CD4-positive, alpha-beta T cell treated with Interleukin-6 at 100 ng/mL for 8 hours (primary cell): ENCODE measurements at places on chromosomes 7 and 10.

DNA sequence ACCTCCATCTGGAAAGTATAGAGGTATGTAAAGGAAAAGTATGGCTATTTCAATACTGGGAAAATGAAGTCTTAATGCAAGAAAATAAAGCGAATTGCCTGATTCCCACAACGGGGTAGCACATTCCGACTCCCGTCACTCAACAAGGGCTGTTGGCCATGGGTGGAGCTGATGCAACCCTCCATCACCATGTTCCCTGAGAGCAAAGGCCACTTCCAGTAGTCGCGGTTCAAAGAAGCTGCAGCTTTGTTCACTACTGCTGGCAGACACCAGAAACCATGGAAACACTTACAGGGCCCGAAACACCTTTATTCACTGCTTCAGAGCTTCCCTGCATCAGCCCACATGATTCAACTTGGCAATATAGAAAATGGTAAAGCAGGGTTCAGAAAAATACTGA is 44.0 kb downstream of the TMEM26 start:
- no peak for DNase-seq

GRCh38 chr7:111312966-111313365 is 222.0 kb downstream of the LRRN3 start:
- DNase-seq = no peak

DNA sequence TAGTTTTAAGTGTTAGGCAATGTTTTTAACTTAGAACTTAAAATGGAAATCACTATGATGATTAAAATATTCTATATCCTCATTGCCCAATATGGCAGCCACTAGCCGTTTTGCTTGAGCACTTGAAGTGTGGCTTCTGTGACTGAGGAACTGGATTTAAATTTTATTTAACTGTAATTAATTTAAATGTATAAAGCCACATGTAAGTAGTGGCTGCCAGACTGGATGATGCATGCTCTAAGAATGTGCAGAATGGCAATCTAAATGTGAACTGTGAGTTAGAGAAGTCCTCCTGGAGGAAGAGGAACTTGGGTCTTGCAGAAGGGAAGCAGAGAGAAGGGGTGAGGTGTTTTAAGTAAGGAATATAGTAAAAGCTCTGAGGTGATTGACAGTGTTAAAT is 451.4 kb downstream of the SUGCT start:
- no peak for DNase-seq

GRCh38 chr10:83871187-83872081 is 267.9 kb upstream of the GHITM start:
- peak; percentile 40 for DNase-seq

GRCh38 chr10:61900829-61901792 is at the start of gene ARID5B:
ARID5B (plus strand) TSS chr10:61901699; CDS start chr10:61901710, 11 bp downstream.
- DNase-seq = peak; percentile 55

GRCh38 chr10:121994429-121994941 is 5.5 kb downstream of the TACC2 start:
- no peak for DNase-seq

DNA sequence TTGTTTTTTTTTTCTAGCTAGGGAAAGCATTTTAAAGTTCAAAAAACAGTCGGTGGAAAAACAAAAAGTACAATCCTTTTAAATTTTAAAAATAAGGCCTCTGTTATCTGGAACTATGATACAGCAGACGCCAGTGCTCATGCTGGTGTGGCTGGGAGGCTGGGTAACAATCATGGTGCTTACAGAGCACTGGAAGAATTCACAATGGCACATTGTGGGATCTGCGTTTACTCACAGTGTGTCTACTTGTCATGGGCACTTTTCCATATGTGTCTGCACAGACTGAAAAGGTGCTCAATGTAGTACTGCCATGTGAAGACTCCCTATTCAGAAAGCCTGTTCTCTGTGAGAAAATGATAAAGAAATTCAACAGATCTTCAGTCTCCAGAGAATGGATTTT is 278.2 kb upstream of the IMMP2L start:
- DNase-seq = no peak

DNA sequence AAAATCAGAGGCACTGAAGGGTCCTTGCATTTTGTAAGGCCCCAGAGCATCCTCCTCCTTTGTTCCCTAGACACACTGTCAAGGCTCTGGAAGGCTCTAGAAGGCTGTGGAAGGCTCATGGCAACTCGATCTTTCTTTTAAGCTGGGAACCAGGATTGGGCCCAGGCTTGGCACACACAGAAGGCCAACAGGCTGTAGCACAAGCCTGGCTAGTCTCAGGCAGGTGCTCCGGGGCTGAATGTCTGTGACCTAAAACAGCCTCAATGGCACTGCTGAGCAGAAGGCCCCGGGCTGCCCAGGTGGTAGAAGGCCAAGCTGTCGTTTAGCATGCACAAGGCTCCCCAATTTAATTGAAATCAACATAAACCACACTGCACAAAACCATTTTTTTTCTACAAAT is 55.7 kb downstream of the PRKAG2 start:
- no peak for DNase-seq

GRCh38 chr7:101205901-101206664 is 5.2 kb upstream of the MOGAT3 start:
- no peak for DNase-seq

- no peak for DNase-seq
These were observed 163.0 kb downstream of the SUGCT start for GRCh38 chr7:40297741-40298311.

GRCh38 chr10:123588386-123588914 is 77.7 kb upstream of the GPR26 start:
- DNase-seq = no peak

DNA sequence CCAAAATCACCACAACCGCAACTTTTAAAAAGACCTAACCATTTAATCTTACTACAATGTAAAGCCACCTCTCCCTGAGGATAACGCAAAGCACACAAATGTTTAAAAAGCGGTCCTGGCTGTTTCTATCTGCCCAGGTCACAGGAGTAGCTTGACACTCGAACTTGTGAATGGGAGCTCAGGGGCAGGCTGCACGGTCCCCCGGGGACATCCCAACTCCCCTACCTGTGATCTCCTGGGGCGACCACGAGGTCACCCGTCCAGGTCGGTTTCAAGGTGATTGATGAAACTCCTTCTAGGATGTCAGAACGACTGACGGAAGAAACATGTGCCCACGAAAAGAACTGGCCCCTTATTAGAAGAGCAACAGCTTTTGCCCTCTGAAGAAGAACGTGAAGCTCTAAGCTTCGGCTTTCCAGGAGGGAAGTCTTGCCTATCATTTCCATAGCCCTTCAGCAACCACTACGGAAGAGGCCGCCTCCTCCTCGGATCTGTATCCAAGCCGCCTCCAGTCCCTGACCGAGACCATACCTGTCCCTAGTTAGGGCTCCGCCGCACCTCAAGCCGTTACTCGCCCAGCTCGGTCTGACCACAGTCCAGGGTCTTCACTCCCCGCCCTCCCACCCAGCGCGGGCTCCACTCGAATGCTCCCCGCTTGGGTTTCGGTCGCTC is 459 bp downstream of the CYCS start:
- no peak for DNase-seq

DNA sequence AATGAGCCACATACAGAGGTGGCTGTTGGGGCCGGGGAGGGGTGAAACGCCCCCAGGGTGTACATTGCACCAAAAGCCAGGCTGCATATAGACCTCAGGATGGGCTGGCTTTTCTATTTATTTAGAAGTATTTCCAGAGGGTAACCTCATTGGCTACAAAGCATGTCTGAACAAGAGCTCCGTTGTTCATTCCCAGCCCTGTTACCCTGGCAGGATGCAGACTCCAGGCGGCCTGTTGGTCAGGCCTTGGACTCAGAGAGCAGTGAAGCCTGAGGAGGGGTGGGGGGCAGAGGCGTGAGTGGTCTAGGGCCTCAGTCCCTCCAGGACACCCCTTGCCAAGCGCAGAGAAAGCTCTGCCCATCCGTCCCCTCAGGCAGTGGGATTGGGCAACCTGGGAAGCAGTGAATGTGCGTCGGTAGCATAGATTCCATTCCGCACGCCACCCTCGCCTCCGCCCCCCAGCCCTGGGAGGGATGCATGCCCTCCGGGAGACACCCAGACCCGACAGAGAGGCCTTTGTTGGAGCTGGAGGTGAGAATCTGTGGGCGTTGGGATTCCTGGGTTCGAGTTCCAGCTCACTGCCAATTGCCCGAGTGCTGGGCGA is 41.9 kb downstream of the TCF7L2 start:
- no peak for DNase-seq

DNA sequence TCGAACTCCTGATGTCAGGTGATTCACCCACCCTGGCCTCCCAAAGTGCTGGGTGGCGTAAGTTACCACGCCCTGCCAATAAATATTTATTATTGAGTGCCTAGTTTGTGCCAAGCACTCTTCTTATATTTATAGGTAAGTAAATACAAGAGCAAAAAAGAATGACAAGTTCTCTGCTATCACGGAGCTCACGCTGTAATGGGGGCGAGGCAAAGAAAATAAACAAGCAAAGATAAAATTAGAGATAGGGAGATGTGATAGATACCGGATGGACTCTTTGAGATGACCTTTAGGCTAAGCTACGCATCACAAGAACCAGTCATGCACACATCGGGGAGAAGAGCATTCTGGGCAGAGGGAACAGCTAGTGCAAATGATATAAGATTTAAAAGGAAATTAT is 46.3 kb downstream of the GCC1 start:
- DNase-seq = no peak

- no peak for DNase-seq
These were observed 59.7 kb downstream of the ZNF365 start for GRCh38 chr10:62433901-62434300.

DNA sequence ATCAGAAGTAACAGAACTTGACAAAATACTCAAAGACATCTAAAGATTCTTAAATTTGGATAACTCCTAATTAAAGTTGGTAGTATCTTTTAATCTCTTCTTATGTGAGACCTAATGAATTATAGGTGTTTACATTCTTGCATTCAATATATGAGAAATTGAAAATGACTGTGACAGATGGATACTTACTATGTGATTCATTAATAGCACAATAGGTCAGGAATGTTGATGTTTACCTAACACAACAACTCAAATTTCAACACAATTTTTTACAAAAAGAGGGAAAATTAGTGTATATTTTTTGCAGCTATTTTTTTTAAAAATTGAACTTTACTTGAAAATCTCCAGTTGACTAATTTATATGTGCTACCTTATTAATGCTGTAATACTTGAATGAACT is 31.7 kb upstream of the MCU start:
- DNase-seq = no peak

DNA sequence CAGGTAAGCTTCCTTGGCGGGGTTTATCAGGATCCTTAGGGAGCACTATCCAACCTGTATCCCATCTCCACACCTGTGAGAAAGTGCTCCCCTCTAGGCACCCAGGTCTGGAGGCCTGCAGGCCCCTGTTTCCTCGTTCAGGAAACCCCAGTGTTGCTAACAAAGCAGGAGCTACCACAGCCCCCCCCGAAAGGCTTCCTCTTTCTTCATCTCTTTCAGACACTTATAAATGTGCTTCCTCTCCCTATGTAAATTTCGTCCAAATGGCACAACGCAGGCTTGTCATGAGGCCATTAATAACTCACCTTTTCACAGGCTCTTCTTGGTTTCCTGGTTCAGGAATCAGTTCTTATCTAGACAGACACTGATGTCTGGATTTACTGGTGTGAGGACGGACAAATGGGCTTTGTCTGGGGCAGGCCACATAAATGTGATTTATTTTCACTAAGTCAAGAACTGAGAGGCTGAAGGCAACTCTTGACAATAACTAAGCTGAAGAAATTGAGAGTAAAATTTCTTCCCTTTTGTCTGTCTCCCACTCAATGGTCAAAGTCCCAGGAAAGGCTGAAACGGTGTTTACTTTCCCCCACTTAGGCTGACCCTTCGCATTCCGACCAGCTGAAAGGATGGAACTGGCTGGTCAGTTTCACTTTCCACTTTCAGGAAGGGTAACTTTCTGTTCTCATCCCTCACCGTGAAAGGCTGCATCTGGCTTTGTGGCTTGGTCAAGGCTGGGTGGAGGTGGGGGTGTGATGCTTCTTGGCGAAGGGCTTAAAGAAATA is 46.8 kb downstream of the PIK3AP1 start:
- no peak for DNase-seq

- no peak for DNase-seq
These were observed 123.8 kb upstream of the KMT2E start for GRCh38 chr7:104890216-104890615.

- no peak for DNase-seq
These were observed 9.5 kb downstream of the RHOBTB1 start for GRCh38 chr10:60934215-60935175.

- no peak for DNase-seq
These were observed 12.1 kb upstream of the NPFFR1 start for GRCh38 chr10:70295926-70296325.

DNA sequence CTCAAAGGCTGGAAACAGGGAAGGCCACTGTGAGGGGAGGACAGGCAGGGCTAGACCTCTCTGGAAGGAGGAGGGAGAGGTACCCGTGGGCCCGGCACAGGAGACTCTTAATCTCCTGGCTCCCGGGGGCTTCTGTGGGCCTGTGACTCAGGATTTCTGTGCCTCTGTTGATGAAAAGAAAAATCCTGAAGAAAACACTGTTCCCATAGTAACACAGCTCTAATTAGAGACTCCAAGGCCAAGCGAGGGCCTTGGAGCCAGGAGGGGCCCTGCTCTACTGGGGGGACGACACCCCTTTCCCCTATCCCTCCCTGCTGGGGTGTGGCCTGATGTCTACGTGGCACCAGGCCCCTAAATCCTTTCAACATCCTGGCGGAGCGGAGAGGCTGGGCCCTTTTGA is 174.1 kb upstream of the TNRC18 start:
- DNase-seq = no peak

- DNase-seq = no peak
These were observed 84.6 kb upstream of the CAPZA2 start for GRCh38 chr7:116777651-116778281.

DNA sequence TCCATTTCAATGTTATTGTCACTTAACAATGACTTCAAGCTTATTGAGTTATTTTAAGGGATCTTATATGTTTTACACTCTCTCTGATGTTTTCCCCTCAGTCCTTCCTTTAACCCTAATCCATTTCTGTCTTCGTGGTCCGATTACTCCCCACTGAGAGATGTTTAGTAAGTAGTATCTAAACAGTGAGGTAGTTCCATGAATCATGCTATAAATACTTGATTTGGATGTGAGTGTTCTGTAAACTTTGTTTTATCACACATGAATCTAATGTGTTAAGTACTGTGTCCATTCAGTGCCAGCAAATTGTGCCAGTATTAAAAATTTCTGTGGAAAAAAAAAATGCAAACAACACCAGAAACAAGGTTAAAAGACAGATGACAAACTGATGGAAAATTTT is 18.6 kb downstream of the RPP30 start:
- DNase-seq = no peak

GRCh38 chr7:1674161-1675035 is 4.3 kb downstream of the ELFN1 start:
- DNase-seq = no peak

GRCh38 chr7:136009488-136010079 is 32.4 kb upstream of the MTPN start:
- DNase-seq = peak; percentile 42

DNA sequence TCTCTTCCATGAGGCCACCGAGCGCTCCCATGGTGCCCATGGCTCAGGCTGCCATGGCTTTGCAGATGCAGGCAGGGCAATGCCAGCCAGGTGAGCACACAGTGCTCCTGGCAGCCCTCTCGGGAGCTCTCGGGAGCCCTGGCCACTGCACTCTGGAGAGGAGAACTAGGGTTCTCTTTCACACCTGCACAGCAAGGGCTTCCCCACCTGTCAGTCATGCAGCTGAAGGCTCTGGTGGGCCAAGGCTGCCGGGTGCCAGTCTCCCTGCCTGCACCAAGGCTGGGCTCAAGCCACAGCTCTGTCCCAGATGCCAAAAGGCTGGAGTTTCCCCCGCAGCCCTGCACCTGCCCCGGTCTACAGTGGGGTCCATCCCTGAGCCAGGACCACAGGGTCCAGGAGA is 32.6 kb downstream of the NUDT1 start:
- DNase-seq = no peak
